Astrocyte of the spinal cord (primary cell): ENCODE measurements at places on chromosomes 12 and 14.

GRCh38 chr14:92684801-92685560 is 63.4 kb downstream of the LGMN start:
- no peak for DNase-seq

DNA sequence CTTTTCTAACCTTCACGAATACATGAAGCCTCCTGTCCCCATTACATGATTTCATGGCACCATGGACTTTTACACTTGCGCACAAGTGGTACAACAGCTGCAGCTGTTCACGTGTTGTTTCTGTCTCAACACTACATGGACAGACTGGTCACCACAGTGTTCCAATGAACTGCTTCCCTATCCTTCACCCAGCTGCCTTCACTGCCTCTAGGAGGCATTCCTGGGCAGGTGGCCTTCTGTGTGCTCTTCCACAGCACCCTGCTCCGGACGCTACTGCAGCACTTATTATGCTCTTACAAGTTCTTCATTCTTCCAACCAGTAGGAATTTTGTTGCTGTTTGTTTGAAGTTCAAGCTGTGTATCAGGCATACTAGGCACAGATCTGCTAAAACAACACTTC is 1.5 kb downstream of the MTERF2 start:
- DNase-seq = no peak

DNA sequence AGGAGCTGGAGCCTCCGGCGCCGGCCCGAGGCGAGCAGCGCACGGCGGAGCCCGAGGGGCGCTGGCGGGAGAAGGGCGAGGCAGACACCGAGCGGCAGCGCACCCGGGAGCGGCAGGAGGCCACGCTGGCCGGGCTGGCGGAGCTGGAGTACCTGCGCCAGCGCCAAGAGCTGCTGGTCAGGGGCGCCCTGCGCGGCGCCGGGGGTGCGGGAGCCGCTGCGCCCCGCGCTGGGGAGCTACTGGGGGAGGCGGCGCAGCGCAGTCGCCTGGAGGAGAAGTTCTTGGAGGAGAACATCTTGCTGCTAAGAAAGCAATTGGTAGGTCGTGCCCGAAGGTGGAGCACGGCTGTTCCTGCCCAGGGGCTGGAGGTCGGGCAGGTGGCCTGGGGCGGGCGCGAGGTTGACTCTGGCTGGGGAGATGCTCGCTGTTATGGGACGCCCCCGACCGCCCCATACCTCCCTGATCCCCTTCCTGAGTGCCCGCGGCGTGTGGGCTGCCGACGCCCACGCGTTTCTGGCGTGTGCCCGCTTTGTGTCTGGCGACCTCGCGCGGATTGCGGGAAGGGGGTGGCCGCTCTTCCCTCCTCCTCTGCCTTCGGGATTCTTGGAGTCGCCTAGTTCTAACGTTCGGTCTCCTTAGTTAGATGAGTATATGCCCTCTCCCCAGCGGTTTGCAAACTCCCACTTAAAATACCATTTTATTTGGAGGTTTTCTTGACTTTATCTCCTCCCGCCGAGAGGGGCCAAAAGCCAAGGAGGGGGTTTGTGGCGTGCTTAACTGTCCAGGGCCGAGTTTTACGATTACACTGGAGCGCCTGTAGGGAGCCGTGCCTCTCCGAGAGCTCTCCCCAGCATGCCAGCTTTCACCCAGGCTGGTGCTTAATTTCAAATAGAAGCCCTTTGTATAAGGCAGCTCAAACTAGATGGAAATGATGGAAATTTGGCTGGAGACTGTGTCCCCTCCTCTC is 752 bp downstream of the DACT1 start:
- DNase-seq = peak; percentile 39

GRCh38 chr12:2691006-2691344 is 103.8 kb upstream of the FKBP4 start:
- peak; percentile 3 for DNase-seq
